ENCODE measurements at places on chromosomes 6 and 20. TPM values are rescaled to one million over a fixed set of nuclear protein-coding genes. Genes with fewer than 3 reads are reported as not detected.

Gene C20orf204
- total RNA-seq: 3.0 TPM

Gene HS3ST5
- total RNA-seq: not detected

Gene TPD52L1
- 2.3 TPM for total RNA-seq

Gene CYP39A1
- 0.15 TPM for total RNA-seq

Gene ULBP2
- total RNA-seq: 9.6 TPM

Gene KCNK15
- under 0.01 TPM for total RNA-seq

Gene GNMT
- not detected for total RNA-seq
